ENCODE measurements at places on chromosomes 13 and 19.
A peak's percentile ranks its signal among the peaks of the same experiment; 100 is the strongest.

GRCh38 chr13:99320693-99321481, 13.7 kb upstream of the GPR183 start:
- no peak for DNase-seq

DNA sequence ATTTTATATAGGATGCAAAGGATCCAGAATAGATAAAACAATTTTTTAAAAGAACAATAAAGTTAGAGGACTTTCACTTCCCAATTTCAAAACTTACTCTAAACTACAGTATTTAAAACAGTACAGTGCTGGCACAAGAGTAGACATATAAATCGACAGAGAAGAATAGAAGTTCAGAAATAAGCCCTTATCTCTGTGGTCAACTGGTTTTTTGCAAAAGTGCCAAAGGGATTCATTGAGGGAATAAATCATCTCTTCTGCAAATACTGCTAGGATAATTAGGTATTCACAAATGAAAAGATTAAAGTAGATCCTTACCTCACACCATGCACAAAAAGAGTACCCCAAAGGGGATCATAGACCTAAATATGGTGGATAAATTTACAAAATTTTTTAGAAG, 431.0 kb upstream of the HTR2A start:
- no peak for DNase-seq

DNA sequence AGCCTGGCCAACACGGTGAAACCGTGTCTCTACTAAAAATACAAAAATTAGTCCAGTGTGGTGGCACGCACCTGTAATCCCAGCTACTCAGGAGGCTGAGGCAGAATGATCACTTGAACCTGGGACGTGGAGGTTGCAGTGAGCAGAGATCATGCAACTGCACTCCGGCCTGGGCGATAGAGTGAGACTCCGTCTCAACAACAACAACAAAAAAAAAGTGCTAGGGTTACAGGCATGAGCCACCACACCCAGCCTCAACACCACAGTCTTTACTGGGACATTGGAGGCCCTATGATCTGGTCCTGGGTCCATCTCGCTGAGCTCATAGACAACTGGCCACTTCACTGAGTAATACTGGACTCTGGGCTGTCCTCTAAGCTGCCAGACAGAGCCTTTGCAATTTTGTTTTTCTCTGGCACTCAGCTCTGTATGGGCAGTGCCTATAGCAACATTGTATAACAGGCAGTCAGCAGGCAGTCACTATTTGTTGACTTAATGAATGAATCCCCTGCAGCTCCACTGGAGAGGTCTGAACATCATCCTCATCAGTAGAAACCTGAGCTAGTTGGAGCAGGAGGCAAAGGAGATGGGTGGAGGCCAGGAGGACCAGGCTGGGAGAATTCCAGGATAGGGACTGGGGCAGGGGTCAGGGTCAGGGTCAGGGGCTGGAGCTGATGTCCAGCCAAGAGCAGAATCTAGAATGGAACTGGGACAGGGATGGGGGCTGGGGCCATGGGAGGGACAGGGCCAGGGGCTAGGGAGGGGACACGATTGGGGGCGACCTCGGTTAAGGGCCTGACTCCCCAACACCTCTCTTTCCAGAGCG, 8.1 kb downstream of the BLOC1S3 start:
- no peak for DNase-seq

DNA sequence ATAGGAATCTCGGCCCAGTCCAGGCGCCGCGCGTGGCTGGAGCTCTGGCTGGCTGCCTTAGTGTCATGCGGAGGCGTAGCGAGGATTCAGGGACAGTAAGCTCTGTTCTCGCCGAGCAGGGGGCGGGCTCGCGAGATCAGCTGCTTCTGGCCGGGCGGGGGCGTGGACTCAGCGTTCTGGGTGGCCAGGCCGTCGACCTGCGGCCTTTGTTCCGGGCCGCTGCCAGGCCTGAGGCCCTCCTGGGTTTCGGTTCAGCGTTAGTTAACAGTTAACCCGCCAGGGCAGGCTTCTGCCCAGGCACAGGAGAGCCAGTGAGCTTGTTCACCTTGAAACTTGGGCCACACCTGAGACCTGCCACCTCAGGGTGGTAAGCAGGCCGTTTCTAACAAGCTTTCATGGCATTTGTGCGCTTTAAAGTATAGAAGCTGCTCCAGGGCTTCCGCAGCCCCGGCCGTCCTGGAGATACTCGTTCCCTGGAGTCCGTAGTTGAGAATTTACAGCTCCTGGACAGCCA, 332.2 kb upstream of the SGCG start:
- DNase-seq = no peak

- no peak for DNase-seq
Observed at GRCh38 chr19:1133471-1133929, 29.7 kb downstream of the GPX4 start.

DNA sequence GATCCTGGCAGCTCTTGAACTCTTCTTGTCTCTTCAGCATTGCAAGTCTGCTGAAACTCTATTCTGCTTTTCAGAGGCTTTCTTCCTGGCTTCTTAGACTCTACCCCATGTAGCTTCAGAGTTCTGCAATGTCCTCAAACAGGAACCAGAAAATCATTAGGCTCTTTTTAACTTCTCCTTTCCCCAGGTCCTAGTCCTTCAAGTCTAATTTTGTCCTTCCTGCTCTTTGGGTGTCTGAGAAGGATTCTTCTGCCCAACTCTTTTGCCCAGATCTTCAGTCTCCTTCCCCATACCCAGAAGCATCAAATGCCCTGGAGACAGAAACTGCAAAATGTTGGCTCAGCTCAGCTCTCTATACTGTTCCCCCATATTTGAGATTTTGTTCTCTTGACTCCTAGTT, 50.0 kb upstream of the CALM3 start:
- no peak for DNase-seq

DNA sequence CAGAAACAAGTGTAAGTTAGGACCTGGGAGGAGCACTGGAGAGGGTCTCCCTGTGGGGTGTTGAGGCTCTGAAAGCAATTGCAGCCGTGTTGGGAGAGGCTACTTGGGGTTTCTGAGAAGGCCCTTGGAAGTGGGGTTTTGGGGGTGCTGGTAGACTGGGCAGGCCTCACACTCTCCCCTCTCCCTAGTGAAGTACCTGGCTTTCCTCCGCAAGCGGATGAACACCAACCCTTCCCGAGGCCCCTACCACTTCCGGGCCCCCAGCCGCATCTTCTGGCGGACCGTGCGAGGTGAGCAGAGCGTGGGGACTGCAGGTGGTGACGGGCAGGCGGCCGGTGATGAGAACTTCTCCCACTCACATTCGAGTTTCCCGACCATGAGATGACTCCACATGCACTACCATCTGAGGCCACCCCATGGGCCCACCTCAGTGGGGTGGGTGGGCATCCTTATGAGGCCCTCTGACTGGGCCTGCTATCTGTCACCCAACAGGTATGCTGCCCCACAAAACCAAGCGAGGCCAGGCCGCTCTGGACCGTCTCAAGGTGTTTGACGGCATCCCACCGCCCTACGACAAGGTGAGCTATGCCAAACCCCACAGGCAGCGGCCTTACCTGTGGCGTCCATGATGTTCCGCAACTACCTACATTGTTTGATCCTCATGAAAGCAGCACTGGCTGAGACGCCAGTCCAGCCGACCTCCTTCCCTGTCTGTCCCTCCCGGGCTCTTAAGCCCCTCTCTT, 3.0 kb downstream of the RPL13A start:
- DNase-seq = no peak

DNA sequence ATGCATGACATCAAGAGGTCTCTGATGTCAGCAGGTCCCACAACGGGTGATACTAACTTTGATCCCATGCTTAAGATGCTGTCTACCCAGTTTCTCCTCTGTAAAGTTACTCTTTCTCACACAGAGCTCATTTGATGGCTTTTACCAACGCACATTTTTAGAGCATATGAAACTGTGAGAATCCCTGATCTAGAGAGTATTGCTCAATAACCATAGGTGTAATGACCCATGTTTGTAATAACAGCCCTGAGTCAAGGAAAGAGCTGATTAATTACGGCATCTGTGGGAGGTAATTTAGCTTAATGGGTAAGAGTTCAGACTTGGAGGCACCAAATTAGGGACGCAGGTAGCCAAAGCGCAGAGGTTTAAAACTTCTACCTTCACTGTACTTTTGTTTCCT, 18.0 kb upstream of the IZUMO2 start:
- no peak for DNase-seq

DNA sequence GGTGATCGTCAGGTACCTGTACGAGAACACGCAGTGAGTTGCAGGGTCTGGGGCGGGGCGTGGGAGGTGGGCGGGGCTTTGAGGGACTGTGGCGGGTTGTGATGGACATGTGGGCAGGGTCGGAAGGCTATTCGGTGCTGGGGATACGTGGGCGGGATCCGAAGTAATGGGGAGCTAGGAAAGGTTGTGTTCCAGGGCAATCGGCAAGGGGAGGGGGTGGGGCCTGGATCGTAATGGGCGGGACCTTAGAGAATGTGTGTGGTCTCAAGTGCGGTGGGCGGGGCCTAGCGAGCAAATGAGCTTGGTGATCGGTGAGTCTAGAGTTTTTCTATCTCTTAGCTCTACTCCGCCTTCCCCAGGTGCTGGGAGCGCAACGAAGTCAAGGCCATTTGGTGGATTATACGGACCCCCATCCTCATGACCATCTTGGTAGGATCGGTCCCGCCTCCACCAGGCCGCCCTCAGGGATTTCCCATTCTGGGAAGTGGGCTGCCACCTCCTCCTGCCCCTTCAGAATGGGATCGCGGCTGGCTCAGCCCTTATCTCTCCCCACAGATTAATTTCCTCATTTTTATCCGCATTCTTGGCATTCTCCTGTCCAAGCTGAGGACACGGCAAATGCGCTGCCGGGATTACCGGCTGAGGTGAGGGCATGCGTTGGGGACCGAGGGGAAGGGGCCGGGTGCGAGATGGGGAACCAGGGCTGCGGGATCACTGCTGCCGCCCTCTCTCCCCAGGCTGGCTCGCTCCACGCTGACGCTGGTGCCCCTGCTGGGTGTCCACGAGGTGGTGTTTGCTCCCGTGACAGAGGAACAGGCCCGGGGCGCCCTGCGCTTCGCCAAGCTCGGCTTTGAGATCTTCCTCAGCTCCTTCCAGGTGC, 9.6 kb downstream of the GIPR start:
- peak; percentile 83 for DNase-seq

GRCh38 chr19:11580116-11580515, 2.7 kb upstream of the ACP5 start:
- no peak for DNase-seq

GRCh38 chr13:33776239-33776881, 41.6 kb upstream of the RFC3 start:
- no peak for DNase-seq

- DNase-seq = no peak
Observed at GRCh38 chr19:28400953-28401671, 811.8 kb downstream of the UQCRFS1 start.

- DNase-seq = no peak
Observed at GRCh38 chr13:19634256-19634740, 839 bp downstream of the MPHOSPH8 start.

DNA sequence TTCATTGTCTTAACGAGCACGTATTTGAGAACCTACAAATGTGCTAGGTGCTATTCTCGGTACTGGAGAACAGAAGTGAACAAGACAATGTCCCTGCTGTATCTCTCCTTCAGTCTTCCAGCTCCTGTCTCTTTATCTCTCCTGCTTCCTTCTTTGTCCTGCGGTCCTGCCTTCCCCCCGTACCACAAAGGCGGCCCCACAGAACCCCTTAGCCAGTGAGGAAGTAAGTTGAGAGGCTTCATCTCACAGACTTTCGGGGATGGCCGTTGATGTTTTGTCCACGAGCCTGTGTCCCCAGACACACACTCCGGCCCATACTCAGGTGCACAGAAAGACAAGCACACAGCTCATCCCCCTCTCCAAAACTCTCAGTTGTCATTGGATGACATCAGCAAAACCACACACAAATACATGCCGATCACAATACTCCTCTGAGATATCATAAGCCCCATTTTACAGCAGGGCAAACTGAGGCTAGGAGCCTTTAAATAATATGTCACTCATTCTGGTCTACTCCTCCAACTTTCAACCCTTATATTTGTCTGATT, 507 bp upstream of the SWSAP1 start:
- no peak for DNase-seq

- no peak for DNase-seq
Observed at GRCh38 chr19:51514866-51515481, 13.4 kb upstream of the SIGLEC12 start.

DNA sequence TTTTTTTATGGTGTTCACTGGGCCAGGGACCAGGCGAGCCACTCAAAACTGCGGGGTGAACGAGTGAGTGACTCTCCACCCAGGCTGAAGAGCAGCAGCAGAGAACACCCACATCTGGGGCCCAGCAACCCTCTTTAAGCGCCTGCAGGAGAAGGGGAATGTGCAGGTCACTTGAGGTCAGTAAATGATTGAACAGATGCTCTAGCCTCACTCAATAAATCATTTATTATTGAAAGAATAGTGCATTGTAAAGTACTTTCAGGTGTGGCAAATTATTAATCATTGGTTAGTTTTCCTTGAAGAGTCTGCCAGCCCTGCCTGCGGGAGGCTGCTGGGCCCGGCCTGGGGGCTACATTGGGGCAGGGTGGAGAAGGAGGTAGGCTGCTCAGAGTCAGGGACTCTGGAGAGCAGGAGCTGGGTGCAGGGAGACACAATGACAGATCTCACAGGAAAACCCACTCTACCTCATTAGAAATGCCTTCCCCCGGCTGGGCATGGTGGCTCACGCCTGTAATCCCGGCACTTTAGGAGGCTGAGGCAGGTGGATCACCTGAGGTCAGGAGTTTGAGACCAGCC, 42.5 kb downstream of the ABCC4 start:
- DNase-seq = no peak

DNA sequence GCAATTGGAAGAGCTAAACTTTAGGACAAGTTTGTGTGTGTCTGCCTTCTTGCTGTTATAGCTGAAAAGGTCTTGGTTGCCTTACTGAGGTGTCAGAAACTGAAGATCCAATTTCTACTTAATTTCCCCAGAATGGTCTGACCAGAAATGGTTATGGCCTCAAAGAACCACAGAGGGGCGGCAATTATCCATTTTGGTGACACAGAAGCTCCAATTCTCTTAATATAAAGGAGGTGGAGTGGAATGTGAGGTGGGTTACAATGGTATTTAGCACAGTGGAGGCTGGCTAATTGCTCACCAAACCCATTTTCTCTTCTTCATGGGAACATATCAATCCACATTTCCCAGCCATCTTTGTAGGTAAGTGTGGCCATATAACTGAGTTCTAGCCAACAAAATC, 1157.2 kb downstream of the OLFM4 start:
- DNase-seq = no peak

GRCh38 chr19:3554254-3555083, 2.9 kb downstream of the MFSD12 start:
- DNase-seq = no peak

GRCh38 chr19:51259348-51260245, 8.7 kb downstream of the SIGLECL1 start:
- no peak for DNase-seq

Data from aorta (tissue), 5 donors.